Activated T-cell treated with anti-CD3 and anti-CD28 coated beads, Interleukin-2, amount 50 U/mL, for 72 hours (primary cell): ENCODE measurements at places on chromosomes 3 and 15.

DNA sequence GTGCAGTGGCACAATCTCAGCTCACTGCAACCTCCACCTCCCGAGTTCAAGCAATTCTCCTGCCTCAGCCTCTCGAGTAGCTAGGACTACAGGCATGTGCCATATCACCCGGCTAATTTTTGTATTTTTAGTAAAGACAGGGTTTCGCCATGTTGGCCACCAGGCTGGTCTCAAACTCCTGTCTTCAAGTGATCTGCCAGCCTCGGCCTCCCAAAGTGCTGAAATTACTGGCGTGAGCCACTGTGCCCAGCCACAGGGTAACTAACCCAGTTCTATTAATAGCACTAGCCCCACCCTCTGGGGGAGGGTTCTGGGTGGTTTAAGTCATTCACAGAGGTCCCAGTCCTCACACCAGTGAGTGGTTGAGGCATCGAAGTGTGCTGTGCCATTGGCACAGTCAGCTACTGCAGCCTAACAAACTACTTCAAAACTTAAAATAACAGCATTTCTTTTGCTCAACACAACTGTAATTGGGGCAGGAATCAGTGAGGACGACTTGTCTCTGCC, 44.0 kb downstream of the RHCG start:
- H3K27ac ChIP-seq: no peak overlapping the region
- H3K4me1 ChIP-seq: no peaks in the 10 kb centered on the region
- H3K36me3 ChIP-seq: peaks cover 2% of the 10 kb centered on the region
- no peak overlapping the region for H3K4me3 ChIP-seq

GRCh38 chr3:46116996-46117395, 89.7 kb upstream of the XCR1 start:
- peaks cover 15% of the 10 kb centered on the region for H3K4me1 ChIP-seq
- peaks cover 35% of the 10 kb centered on the region for H3K27me3 ChIP-seq
- H3K27ac ChIP-seq: no peak overlapping the region
- H3K4me3 ChIP-seq: no peak overlapping the region
- no peak for DNase-seq
- H3K36me3 ChIP-seq: peaks cover 2% of the 10 kb centered on the region

DNA sequence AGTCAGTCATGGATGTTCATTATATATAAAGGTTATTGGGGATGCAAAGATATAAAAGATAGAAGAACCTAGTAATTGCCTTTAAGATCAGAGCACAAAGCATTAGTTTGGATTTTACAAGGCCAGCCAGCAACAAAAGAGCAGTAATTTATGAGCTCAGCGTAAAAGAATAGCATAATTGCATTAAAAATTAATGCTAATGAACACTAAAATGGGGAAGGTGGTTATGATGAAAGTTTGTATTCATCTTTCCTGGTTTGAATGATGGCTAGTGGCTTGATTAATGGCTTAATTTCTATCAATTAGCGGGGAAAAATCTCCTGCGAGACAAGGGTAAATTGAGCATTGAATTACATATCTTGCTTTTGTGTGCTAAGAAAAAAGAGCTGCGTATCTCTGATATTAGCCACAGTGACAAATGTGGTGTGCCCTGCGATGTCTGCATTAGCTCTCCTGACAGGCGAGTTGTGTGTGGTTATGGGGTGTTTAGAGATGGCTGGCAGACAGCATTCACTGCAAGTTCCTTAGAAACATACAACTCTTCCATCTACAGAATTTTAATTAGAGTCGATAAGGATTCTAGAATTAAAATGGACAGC, 42.8 kb upstream of the MLF1 start:
- H3K4me3 ChIP-seq: no peak overlapping the region
- no peaks in the 10 kb centered on the region for H3K4me1 ChIP-seq
- no peak for DNase-seq
- no peaks in the 10 kb centered on the region for H3K27me3 ChIP-seq
- no peak overlapping the region for H3K27ac ChIP-seq
- H3K36me3 ChIP-seq: no peaks in the 10 kb centered on the region

DNA sequence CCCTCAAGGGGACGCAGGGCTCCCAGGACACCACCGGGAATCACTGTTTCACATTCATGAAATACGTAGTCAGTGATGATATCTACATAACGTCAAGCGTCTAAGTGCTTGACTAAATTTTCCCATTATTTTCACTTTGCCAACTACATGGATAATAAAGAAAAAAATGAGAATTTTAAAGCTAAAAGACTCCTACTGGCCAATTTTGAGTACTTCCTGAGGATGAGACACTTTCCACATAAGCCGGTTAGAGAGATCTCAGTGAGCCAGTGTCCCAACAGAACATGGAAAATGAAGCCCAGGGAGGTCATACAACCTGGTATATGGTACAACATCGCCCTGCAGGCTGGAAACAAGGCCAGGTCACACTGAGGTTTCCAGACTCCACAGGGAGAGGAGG, 928.1 kb downstream of the FHIT start:
- H3K36me3 ChIP-seq: no peaks in the 10 kb centered on the region
- H3K4me3 ChIP-seq: no peak overlapping the region
- H3K27ac ChIP-seq: no peak overlapping the region
- no peaks in the 10 kb centered on the region for H3K27me3 ChIP-seq
- no peak for DNase-seq

- no peak overlapping the region for H3K4me3 ChIP-seq
- no peak overlapping the region for H3K27ac ChIP-seq
- H3K36me3 ChIP-seq: no peaks in the 10 kb centered on the region
- no peak for DNase-seq
- H3K4me1 ChIP-seq: no peaks in the 10 kb centered on the region
- H3K27me3 ChIP-seq: peaks cover 17% of the 10 kb centered on the region
Measured at GRCh38 chr15:36498916-36499315, 80.5 kb upstream of the CDIN1 start.

- peaks cover 89% of the 10 kb centered on the region for H3K27me3 ChIP-seq
- peaks cover 15% of the 10 kb centered on the region for H3K4me1 ChIP-seq
- peaks cover 2% of the 10 kb centered on the region for H3K36me3 ChIP-seq
- H3K4me3 ChIP-seq: peak overlapping the region; percentile 93
- peak; percentile 23 for DNase-seq
- H3K27ac ChIP-seq: no peak overlapping the region
Measured at GRCh38 chr3:57164217-57164656, 916 bp downstream of the IL17RD start.

DNA sequence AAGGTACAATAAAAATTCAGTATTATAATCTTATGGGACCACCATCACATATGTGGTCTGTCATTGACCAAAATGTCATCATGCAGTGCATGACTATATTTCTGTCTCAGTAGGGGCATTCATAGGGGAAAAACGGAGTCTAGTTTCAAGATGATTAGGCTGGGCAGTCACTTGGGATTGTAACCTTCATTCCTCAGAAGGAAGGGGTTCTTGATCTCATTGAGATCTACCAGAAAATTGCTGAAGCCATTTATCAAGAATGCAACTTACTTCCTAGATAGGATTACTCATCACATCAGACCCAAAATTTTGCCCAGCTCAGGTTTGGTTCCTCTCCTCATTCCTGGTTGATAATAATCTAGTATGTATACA, 37.3 kb downstream of the BTD start:
- no peak overlapping the region for H3K4me3 ChIP-seq
- peak; percentile 22 for DNase-seq
- H3K4me1 ChIP-seq: peaks cover 54% of the 10 kb centered on the region
- no peaks in the 10 kb centered on the region for H3K36me3 ChIP-seq
- H3K27me3 ChIP-seq: no peaks in the 10 kb centered on the region

- DNase-seq: no peak
- H3K4me1 ChIP-seq: peaks cover 6% of the 10 kb centered on the region
- H3K36me3 ChIP-seq: peaks cover 3% of the 10 kb centered on the region
- peak overlapping the region; percentile 81 for H3K27ac ChIP-seq
- H3K27me3 ChIP-seq: no peaks in the 10 kb centered on the region
Measured at GRCh38 chr3:15261274-15261673, 55.2 kb downstream of the CAPN7 start.

DNA sequence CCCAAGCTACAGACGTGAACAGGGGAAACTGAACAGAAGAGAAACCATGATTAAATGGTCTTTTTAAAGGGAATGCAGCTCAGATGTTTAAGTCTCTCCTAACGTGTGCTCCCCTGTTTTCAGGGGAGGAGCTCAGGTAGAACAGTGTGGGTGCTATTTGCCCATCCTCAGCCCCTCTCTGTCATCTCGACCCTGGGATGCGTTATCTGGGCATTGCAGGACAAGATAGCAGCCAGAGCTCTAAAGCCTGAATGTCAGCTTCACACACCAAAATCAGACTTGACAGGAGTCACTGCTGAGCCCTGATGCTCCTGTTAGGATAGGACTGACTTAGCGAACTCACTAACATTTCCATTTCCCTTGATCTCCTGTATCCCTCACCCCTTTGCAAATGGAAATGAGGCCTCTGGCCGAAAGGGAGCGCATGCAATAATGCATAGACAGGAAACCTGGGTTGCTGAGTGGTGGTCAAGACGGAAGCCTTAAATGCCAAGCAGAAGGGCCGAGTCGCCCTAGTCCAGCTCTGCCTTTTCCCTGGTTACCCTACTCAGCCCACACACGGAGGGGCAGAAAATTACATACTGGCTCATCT, 234.9 kb upstream of the TPM1 start:
- no peaks in the 10 kb centered on the region for H3K36me3 ChIP-seq
- no peak for DNase-seq
- no peaks in the 10 kb centered on the region for H3K27me3 ChIP-seq
- no peak overlapping the region for H3K4me3 ChIP-seq

GRCh38 chr15:35120173-35120572, 35.1 kb upstream of the NANOGP8 start:
- H3K27ac ChIP-seq: no peak overlapping the region
- no peak overlapping the region for H3K4me3 ChIP-seq
- no peaks in the 10 kb centered on the region for H3K4me1 ChIP-seq
- H3K27me3 ChIP-seq: peaks cover 5% of the 10 kb centered on the region
- H3K36me3 ChIP-seq: no peaks in the 10 kb centered on the region

DNA sequence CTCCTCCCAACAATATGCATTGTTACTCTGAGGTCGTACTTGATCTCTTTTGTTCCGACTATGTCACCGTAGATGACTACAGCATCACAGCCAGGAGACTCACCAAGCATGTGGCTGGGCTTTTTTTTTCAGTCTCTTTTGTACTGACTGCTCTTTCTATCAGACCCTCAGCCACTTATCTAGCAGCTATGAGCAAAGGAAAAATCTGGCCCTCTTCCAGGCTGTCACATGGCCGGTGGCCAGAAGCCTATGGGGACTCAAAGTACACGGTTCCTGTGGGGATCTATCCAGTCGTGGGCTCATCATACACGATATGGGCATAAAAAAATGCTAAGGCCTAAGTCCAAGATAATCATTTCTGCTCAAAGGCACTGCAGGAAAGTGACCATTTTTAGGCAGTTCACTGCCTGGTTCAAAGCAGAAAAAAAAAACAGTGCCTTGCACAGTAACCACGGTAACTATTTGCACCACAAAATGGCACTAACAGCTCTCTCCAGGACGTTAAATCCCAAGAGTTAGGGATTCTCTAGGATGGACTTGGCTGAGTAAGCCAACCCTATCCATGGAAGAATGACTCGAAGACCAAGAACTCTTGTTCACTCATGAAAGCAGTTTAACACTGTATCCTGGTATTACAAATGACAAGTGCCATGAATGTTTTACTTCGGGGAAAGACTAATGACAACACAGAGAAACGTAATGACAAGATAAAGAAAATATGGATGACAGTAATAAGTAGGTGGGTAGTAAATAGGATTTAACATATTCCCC, 50.3 kb downstream of the SHQ1 start:
- H3K27ac ChIP-seq: no peak overlapping the region
- H3K4me1 ChIP-seq: peaks cover 26% of the 10 kb centered on the region
- peaks cover 13% of the 10 kb centered on the region for H3K36me3 ChIP-seq
- DNase-seq: no peak
- H3K27me3 ChIP-seq: no peaks in the 10 kb centered on the region
- no peak overlapping the region for H3K4me3 ChIP-seq

DNA sequence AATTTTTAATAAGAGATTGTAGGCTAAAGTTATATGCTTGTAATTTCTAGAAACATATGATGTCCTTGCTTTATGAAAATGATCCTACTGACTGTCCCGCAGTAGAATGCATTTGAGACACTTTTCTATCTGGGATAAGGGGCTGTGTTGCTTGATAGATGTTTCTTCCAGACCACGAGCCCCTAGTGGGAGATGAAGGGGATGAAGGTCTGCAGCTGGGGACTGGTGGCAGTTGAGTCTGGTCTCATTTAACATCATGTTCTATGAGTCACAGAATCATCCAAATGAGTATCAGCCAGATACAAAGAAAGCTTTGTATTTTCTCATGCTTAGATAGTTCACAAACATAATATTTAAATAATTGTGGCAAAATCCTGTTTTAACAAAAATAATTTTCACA, 84.3 kb upstream of the PRTG start:
- no peak overlapping the region for H3K27ac ChIP-seq
- no peaks in the 10 kb centered on the region for H3K36me3 ChIP-seq
- no peak overlapping the region for H3K4me3 ChIP-seq
- DNase-seq: no peak
- H3K27me3 ChIP-seq: no peaks in the 10 kb centered on the region
- peaks cover 40% of the 10 kb centered on the region for H3K4me1 ChIP-seq

- H3K27ac ChIP-seq: no peak overlapping the region
- DNase-seq: no peak
- peaks cover 15% of the 10 kb centered on the region for H3K4me1 ChIP-seq
- no peak overlapping the region for H3K4me3 ChIP-seq
- no peaks in the 10 kb centered on the region for H3K27me3 ChIP-seq
- H3K36me3 ChIP-seq: peaks cover 3% of the 10 kb centered on the region
Measured at GRCh38 chr3:160982491-160982890, 122.7 kb downstream of the B3GALNT1 start.

DNA sequence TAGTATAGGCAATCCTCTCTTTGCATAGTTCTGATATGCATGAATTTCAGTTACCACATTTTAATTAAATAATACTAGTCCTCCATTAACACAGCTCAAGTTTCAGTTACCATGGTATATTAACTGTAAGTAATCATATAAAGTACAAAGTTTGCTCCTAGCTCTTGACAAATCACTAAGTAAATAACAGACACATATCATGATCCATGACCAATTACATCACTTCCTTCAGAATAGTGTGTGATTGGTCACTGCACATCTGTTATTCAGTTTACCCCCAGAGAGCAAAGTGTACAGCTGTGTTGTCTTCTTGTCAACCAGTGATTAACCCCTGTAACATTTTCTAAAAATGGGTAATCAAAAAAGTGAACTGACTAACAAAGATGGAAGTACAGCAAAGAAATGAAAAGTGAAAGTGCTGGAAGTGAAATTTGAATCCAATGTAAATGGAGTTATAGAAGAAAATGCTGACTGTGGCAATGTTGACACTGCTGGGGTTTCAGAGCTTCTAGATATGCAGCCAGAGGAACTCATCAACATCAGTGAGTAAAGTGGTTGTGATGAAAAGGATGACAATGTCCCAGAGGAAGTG, 30.2 kb upstream of the LEKR1 start:
- H3K36me3 ChIP-seq: peaks cover 13% of the 10 kb centered on the region
- H3K27ac ChIP-seq: no peak overlapping the region
- no peak overlapping the region for H3K4me3 ChIP-seq
- H3K27me3 ChIP-seq: no peaks in the 10 kb centered on the region

DNA sequence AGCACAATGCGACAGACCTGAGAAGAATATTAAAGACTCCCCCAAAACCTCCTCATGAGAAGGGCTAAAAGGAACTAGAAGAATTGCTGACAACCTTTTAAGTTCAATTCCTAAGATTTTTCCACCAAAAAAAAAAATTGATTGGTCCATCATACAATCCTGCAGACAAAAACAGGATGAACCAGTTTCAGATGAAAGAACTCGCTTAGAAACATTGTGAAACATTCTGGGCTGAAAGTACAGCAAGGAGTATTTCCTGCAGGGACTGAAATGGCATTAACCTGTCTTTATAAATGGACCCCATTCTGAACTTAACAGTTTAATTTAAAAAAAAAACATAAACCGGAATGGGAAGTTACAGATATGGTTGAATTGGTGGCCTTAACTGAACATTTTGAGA, 96.0 kb upstream of the FAM174B start:
- no peak overlapping the region for H3K27ac ChIP-seq
- H3K4me3 ChIP-seq: no peak overlapping the region
- DNase-seq: no peak
- no peaks in the 10 kb centered on the region for H3K36me3 ChIP-seq
- no peaks in the 10 kb centered on the region for H3K4me1 ChIP-seq
